ENCODE measurements at places on chromosomes 13 and 19.

DNA sequence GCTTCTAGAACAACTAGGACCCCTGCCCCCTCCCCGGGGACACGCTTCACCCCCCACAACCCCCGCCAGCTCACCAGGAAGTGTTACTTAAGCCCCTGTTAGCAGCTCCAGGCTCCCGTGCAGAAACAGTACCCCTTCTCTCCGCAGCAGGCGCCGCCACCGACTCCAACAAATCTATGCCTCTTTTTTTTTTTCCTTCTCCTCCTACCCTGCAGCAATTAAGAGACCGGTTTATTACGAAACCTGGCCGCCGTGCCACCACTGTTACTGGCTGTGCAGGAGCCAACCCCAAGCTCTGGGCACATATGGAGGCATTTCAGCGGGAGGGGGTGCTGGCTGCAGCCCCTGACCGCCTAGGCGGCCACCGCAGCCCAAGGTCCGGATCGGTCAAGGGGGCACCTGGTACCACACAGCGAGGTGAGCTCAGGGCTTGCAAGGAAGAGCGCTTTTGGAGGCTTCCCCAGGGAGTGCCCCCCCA, 2.4 kb downstream of the GADD45B start:
- peak; percentile 83 for DNase-seq

DNA sequence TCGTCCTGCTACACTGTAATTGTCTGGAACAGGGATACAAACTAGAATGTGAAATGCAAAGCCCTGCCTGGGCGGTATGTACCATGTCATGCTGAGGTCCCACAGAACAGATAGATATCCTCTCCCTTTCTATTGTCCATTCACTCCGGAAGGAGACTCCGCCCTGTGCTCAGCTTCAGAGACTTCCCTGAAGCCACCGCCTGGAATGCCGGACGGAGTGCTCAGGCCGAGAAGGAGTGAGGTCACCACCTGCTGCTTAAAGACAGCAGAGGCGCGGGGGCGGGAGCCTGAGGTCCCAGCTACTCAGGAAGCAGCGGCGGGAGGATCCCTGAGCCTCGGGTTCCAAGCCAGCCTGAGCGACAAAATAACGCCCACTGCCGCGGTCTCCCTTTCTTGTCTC, 890 bp upstream of the ZNF611 start:
- DNase-seq, result peak; percentile 68

DNA sequence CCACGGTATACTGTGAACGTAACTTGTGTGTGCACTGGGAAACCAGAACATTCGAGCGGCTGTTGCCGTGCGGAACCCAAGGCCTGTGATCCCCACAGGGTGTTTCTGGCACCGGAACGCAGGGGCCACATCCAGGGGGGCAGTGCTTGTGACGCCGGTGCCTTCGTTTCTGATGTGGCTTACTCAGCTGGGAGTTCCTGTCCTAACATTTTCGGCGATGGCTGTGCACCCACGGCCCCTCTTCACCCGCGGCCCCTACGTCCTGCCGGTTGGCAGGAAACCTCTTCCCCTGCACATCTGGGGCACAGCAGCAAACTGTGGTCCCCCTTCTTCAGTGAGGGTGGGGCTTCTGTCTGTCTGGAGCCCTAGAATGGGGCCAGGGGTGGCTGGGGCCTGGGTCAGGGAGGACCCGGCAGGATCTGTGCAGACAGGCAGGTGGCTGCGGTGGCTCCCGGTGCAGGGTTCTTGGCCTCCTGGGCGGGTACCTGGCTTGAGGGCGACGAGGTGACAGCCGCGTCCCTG, 26.2 kb downstream of the CSNK1G2 start:
- no peak for DNase-seq

DNA sequence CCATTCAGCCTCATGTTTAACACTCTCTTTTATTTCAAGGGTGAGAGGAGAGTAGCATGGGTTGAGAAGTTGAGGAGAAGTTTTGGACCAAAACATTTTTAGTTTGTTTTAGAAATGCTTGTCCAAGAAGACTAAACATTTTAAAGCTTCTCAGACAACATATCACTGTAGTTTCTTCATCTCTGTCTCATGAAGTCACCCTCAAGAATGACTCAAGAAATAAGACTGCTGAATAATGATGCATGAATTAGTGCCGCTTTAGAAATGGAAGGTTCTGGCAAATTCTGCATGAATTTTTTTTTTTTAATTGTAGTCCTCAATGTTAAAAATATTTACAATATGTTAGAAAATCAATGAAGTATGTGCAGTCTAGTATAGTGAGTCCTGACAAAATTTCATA, 422.7 kb upstream of the ARGLU1 start:
- DNase-seq, result no peak

- DNase-seq, result peak; percentile 48
These were observed 36.4 kb downstream of the EPS15L1 start for GRCh38 chr19:16435238-16435917.

DNA sequence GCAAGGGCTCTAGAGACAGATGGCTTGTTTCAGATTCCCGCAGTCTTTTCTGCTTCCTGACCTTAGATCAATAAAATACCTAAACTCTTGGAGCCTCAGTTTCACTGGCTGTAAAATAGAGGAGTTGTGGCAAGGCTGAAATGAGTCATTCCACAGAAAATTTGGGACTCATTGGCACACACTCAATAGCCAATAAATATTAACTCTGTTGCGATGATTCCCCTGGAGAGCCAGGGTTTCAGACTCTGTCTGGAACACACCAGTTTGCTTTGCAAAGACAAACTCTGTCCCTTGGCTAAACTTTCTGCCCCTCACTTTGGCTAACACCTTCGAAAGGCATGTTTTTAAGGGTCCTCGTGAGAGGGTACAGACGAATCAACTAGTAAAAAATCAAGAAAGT, 18.1 kb upstream of the UBE2L5 start:
- no peak for DNase-seq

DNA sequence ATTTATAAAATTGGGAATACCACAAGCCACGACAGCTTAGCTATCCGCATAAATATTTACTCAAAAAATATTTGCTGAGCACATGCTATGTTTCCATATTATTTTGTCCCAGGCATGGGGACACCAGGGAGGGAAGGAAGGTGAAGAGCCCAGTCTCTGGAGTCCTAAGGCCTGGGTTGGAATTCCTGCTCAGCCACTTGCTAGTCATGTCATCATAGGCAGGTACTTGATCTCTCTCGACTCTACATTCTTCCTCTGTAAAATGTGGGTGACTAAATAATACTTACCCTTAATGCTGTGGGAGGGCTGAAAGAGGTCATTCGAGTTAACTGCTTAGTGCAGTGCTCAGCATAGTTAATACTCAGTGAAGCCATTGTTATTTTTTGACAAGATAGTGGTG, 4.3 kb upstream of the RNASEH2B start:
- no peak for DNase-seq
